ENCODE measurements at places on chromosomes 7 and 10.

DNA sequence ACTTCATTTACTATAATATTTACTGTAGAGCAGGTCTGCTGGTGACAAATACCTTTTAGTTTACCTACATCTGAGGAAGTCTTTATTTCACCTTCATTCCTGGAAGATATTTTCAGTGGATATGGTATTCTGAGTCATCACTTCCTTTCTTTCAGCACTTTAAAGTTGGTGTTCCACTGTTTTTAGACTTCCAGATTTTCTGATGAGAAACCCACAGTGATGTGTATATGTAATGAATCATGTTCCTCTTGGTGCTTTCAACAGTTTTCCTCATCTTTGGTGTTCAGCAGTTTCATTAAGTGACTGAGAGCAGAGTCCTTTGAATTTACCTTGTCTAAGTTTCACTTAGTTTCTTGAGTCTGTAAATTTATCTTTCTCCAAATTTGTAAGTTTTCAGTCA, 36.4 kb downstream of the COPG2 start:
- no peak for DNase-seq

GRCh38 chr7:23335136-23335535, 36.0 kb downstream of the MALSU1 start:
- no peak for DNase-seq

GRCh38 chr10:12993595-12993994, 7.9 kb downstream of the CCDC3 start:
- DNase-seq: no peak

- DNase-seq: no peak
Measured at GRCh38 chr10:7958442-7958841, 96.0 kb upstream of the GATA3 start.

DNA sequence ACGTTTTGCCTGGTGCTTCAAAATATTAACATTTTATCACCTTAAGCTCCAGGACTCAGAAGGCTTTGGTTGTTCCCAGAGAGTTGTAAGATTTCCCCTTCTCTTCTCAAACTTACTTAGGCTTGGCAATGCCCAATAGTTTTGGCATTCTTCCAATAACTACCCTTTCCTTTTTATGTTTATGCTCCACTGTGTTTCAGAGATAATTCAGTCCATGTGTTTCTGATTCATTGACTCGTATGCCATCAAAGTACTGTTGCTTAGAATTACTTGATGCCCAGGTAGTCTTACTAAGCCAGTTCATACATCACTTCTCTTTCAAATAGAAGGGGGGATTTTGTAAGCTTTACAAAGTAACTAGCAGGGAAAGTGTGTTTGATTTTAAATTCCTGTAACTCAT, 66.6 kb downstream of the AGMO start:
- DNase-seq: no peak

DNA sequence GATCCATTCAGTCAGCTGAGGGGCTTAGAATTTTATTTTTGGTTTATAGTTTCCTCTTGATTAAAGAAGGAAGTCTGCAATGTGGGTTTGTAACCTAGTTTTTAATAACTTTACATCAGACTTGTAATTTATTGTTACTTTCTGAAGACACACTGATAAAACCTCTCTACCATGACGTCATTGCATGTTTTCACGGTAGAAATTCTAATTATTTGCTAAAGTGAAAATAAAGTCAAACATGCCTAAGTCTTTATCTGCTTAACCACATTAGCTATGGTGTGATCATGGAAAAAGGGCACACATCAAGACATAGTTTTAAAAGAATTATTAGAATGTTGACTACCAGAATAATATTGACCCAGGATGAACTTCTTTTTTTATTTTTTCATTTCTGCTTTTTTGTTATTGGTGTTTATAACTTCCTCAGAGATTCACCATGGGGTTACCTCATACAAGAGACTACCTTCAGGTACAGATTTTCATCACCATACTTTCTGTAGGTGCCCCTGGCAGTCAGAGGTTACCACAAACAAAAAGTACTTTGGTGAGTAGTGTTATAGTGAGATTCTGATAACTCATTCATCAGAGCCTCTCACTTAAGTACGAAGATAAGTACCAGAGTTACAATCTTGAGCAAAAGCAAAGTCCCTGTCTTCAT, 7.0 kb upstream of the PANK1 start:
- DNase-seq: no peak

GRCh38 chr10:64040781-64041180, 519.6 kb downstream of the REEP3 start:
- no peak for DNase-seq

GRCh38 chr7:70384024-70384423, 747.9 kb upstream of the GALNT17 start:
- DNase-seq: no peak

DNA sequence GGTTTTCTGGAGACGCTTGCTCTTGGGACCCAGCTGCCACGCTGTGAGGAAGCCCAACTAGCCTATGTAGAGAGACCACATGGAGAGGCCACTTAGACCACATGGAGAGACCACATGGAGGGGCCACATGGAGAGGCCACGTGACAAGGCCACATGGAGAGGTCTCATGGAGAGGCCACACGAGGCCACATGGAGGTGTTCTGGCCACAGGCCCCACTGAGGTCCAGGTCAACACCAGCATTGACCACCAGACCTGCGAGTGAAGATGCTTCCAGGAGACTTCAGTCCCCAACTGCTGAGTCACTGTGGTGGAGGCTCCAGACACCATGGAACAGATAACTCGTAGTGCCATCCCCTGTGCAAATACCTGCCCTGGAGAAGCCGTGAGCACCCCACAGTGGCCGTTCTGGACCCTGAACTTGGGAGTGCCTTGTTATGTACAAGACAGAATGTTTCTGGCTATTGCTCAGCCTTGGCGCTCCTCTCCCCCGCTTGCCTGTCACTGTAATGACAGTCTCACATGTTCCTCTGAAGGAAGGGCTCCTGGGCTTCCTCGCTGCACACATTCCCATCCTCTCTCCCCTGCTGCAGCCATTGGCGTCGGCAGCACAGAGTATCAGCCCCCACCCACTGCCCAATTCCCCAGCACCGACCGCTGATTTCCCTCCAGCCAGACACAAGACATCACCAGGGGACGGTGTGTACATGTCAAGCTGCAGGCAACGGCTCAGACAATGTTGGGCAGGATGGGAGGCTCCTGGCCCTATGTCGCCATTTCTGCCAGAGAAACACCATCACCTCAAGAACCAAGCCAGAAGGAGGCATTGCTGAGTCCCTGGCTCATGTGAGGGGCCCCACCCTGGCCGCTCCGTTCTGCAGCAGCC, 49.0 kb upstream of the TNRC18 start:
- DNase-seq: no peak

GRCh38 chr7:140640727-140641523, at the start of gene DENND2A:
Gene DENND2A (minus strand): TSS chr7:140640813. CDS start chr7:140602397, 38,416 bp downstream.
- no peak for DNase-seq

DNA sequence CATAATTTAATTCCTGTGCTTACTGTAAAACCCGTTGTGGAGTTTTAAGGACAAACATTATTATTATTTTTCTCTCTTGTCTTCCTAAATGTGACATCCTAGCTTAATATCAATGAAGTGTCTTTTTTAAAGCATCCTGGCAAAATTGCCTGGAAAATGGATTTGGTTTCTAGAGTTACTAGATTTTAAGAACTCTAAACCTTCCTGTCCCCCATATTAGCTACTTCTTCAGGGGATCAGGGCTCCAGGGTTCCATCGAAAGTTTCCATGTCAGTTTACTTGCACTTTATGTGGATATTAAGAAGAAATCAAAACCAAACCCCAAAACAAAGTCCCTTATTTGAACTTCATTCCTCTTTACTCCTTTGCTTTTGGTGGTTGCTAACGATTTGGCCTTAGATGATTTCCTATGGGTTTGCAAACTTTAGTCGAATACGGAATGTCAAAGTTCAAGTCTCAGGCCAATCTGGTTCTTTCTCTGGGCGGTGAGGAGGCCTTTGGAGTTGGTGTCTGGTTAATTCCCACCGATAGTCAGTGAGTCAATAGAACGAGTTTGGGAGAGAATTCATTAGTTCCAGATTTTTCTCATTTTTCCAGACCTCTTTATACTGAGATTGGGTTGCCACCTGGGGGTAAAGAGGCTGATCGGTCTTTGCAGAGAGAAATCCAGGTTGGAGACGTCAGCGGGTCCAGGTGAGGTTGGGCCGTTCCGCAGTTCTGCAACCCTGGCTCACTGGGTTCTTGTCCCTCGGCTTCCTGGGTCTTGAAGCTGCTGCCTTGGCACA, 1.1 kb downstream of the CUX1 start:
- no peak for DNase-seq

DNA sequence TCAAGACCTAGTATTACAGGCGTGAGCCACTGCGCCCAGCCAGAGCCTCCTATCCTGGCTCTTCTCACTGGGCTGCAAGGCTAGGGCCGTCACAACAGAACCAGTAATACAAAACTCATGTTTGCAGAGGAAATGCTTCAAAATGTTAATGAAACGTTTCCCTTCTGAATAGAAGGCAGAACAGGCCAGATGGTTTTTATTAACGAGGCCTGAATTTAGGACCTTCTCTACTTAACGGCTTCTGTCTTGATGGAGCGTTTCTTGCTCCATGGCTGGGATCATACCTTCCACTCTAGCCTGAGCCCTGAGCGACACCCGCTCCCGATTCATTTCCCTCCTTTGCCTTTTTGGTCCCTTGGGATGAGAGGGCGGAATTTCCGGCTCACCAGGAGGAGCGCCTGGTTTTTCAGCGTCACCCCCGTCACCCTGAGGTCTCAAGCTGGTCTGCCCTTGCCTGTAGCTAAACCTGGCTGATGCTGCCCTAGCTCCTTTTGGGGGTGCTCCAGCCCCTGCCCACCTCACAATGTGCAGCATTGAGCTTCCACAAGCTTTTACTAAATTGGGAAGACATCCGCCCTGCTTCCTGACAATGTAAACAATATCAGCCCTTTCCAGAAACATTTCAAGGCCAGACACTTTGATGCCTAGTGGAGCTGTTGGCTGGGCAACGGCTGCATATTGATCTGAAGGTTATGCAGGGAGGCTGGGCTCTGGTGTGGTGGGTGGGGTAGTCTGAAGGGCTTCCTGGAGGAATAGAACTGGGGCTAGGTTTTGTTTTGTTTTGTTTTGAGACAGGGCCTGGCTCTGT, 5.2 kb downstream of the CLIP2 start:
- DNase-seq: no peak
